Right cardiac atrium (tissue), 5 donors: ENCODE measurements at places on chromosomes 5 and 9.

- peak; percentile 83 for DNase-seq
These were observed at the start of gene CMBL for GRCh38 chr5:10307206-10308148. Gene CMBL, minus strand, starts transcription at chr5:10307902. Its CDS starts 17,140 bp downstream, at chr5:10290762.

- DNase-seq: no peak
These were observed 27.1 kb upstream of the TENT2 start for GRCh38 chr5:79585116-79585515.

DNA sequence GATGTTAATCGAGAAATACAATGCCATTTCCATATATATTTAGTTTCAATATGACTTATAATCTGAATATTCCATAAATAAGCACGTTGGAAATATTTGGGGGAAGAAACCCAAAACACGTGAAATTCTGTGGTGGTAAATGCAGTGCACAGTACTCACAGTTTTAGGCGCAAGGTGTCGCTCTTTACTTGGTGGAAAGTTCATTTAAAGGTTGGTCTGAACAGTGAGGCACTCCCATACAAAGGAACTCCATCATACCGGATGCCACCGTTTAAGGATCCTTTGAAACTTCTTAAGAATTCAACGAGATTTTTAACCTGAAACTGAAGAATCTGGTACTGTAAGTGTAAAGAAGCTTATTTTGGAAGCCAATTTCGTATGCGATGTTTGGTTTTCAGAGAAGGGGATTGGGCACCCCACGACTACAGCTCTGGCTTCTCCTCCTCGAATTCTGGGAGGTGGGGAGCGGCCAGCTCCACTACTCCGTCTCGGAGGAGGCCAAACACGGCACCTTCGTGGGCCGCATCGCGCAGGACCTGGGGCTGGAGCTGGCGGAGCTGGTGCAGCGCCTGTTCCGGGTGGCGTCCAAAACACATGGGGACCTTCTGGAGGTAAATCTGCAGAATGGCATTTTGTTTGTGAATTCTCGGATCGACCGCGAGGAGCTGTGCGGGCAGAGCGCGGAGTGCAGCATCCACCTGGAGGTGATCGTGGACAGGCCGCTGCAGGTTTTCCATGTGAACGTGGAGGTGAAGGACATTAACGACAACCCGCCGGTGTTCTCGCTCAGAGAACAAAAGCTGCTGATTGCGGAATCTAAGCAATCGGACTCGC, at the start of gene PCDHA11:
Gene PCDHA11 (plus strand): TSS at position 237 of the 834 bp plus-strand sequence. CDS start 147 bp downstream, at position 384.
- no peak for DNase-seq

GRCh38 chr9:69180670-69181069, 6.6 kb downstream of the TJP2 start:
- peak; percentile 40 for DNase-seq

- no peak for DNase-seq
These were observed 11.9 kb upstream of the MELK start for GRCh38 chr9:36560771-36561170.

DNA sequence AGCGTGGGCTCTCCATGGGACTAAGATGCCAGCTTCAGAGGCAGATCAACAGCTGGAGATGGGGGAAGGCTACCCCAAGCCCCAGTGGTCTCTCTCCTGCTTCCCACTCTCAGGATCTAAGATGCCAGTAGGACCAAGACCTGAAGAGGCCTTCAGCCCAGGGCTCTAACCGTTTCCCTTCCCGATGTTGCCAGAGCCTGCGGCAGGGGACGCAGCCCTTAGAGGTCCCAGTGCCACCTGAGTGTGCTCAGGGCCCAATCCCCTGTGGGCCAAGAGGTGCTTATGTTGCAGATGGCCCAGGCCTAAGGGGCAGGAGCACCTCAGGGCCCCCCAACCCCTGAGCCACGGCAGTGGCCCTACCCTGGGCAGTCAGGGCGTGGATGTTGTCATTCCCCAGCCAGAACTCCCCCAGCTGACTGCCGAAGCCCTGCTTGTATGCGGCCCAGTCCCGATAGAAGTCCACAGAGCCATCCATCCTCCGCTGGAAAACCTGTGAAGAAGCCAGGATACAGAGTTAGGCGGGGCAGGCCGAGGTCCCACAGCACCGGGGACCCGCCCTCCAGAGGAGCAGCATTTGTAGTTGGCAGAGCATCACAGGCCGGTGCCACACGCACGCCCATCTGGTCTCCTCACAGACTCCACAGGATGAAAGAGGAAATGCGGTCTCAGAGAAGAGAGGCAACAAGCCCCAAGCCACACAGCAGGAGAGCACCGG, 5.4 kb downstream of the FCN1 start:
- DNase-seq: peak; percentile 21

- DNase-seq: no peak
These were observed 584 bp downstream of the USP20 start for GRCh38 chr9:129835860-129836223.

DNA sequence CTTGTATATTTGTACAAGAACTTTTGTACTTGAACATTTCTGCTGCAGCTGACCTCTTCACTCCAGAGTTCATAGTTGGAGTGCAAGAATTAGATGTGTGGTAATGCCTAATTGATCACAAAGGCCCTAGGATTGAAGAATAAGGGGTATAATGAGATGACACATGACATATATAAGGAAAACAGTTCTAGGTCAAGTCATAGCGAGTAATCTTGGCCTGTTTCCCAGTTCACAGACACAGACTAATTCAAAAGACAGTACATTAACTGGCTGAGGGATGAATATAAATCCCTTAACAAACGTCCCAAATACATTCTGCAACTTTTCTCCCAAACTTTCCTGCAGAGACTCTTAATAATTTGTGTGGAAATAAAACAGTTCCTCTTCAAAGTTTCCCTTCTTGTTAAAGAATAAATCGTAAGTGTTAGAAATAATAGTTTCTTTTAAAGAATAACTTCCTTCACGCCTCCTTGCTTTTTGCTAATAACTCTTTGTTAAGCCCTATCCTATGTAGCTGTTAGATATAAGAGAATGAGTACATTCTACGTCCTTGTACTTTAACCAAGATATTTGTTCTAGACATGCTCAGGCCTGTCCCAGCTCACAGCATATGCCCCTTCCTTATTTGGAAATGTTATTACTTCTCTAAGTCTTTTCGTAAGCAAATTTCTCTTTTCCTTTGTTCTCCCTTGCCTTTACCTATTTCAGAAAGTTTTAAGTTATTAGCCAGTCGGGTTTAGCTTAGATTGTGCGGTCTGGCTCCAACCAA, 556.4 kb upstream of the CTNND2 start:
- no peak for DNase-seq
